ENCODE measurements at places on chromosomes 12 and 14.
A peak's percentile ranks its signal among the peaks of the same experiment; 100 is the strongest.

DNA sequence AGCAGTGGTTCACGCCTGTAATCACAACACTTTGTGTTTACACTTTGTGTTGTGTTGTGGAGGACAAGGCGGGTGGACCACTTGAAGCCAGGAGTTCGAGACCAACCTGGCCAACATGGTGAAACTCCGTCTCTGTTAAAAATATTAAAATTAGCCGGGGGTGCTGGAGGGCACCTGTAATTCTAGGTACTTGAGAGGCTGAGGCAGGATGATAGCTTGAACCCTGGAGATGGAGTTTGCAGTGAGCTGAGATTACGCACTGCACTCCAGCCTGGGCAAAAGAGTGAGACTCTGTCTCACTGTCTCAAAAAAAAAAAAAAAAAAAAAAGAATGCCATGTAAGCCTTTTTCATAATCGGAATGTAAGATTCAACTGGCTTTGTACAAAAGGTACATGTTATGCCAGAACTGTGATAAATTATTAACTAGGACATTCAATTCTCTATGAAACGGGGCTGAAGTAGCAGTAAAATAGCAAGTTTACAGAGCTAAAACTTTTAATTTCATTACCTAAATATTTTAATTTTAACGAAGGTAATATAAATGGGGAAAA lies 13.9 kb upstream of the PITPNM2 start:
- DNase-seq, result no peak

- no peak for DNase-seq
Measured at GRCh38 chr14:68705741-68706283, 87.1 kb downstream of the ZFP36L1 start.

DNA sequence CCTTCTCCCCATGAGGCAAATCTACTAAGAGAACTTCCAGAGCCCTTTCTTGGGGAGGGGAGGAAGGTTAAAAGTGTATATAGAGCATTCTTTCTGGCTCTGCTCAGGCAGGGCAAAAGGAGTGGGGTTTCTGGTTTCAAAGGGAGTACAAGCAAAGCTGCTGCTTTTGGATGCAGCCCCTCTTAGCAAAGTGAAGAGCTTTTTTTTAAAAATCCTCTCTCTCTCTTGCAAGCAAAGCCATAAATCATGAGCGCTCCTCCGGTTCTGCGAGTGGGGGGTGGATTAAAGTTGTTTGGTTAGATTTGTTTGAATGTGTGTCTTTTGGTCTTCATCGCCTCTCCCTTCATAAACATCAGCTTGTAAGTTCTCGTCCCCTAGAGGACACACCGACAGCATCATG lies 546.6 kb upstream of the TBX3 start:
- no peak for DNase-seq

DNA sequence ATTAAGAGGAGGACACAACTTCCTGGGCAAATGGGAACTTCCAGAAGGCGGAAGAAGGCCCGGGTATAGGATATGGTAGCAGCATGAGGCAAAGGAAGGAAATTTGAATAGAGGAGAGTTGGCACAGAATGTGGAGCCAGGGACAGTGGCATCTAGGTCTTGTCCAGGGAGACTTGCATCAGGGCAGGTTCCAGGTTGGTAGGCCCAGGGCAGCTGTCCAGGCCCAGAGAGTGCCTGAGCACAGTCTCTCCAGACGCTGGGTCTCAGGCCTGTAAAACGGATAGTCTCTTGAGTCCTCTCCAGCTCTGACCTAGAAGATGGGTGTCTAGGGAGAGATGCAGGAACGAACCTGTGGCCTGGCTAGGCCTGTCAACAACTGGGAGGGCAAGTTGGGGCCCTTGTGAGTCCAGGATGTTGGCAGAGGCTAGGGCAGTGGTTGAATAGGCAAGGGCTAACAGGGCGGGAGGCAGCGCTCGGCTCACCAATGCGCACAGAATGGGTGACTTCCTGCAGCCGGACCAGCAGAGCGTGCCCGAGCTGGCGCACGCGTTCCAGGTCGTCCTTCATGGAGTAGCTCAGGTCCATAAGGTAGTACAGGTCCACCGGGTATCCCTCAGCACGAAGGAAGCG lies 9.9 kb downstream of the ITGB7 start:
- DNase-seq, result no peak

DNA sequence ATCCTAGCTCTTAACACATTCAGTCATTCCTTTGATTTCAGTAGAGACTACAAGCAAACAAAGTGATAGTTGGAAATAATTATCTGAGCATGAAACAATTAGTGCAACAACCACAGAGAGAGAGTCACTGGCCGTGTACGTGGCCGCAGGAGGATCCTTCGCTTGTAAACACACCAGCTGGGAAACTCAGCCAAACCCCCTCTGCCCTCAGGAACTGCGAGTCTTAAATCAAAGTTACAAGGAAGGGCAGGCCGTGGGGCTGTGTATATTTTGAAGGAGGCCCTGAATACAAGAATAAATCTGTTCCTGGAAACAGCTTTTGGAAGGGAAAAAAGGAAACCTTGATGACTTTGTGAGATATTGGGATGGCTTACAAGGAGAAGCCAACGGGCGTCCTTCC lies 164.5 kb downstream of the ANO2 start:
- DNase-seq, result no peak

- peak; percentile 100 for DNase-seq
Measured at GRCh38 chr12:54280468-54281260, at the start of gene HNRNPA1. HNRNPA1 (plus strand) TSS chr12:54280726; CDS start chr12:54280808, 82 bp downstream.

GRCh38 chr12:93199831-93200236 lies 177.9 kb upstream of the NUDT4 start:
- peak; percentile 63 for DNase-seq

DNA sequence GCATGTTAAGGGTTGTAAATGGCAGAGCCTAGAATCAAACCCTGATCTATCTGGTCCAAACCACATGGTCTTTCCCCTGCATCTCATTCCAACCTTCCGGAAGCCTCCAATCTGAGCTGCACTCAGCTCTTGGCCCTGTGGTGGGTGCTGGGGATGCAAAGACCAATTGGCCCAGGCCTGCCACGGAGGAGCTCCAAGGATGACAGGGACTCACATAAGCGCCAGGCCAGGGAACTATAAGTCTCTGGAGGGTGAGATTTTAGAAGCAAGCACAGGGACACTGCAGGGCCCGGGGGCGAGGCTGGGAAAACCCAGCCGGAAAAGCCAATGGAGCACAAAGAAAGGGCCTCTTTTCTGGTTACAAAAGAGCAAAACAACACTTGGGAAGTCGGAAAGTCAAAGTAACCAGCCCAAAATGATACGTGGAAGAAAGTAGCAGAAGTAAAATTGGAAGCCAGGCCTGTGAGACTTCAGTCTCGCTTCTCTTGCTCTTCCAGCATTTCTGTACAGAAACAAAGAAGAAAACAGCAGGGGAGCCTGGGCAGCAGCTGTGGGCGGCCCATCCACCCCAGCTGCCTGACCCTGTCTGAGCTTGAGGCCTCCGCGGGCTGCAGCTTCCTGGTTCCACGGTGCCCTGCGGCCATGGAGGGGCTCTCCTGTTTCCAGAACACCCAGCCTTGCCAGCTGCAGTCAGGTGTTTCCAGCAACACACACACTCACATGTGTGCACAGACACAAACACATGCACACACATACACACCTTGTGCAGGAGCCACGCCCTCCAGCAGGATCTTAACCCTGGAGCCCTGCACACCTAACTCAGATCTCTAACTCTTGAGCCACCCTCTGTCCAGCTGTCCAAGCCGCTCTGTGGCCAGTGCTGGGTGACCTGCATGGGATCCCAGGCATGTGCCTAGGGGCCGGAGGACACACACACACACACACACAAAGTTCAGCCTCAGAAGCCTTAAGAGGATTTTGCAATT lies 178.2 kb downstream of the BCL11B start:
- DNase-seq, result no peak

DNA sequence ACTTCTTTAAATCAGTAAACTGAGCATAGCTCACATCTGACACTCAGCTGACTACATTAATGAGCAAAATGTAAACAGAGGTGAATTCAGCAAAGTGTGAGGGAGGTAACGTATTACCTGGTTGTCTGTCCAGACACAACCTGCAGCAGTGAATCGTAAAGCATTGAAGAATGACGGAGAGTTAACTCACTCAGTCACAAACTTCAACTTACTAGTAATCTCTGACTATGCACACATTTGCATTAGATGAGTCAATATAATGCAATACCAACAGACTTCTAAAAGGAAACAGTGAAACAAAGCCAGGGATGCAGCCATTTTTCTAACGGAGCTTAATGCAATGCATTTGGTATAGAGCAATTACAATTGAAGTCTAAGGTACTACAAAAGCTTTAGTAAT lies 40.0 kb downstream of the STX2 start:
- no peak for DNase-seq

GRCh38 chr12:47024463-47024862 lies 55.0 kb upstream of the PCED1B start:
- no peak for DNase-seq

GRCh38 chr12:106455111-106455510 lies 97.6 kb downstream of the POLR3B start:
- DNase-seq, result no peak

DNA sequence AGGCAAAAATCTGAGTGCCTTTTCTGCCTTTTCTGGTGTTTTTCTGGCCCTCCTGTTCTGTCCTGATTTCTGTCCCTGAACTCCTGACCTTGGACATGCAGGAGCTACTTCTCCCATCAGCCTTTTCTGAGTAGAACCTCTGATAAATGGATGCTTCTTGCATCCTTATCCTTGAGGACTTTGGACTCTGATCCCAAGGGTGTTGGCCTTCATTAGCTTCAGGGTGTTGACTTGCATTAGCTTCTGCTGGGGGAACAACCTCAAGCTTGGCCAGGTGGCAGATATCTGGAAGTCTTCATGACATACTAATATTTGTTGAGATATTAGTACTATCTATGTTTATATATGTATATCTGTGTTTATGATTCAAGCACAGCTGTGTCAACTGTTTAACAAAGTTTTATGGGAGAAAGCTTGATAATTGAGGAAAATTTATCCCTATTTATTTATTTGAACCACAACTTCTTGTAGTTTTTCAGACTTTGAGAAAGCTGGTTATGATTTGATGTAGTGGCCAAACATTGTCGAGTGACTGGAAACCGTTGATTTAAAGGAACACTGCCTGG lies 124.3 kb downstream of the CHST11 start:
- DNase-seq, result no peak
